ENCODE measurements at places on chromosomes 7 and 10.

GRCh38 chr10:79066411-79067240, 2.1 kb upstream of the ZMIZ1 start:
- peak overlapping the region; percentile 99 for H3K27ac ChIP-seq
- H3K4me3 ChIP-seq, result peak overlapping the region; percentile 96
- H3K27me3 ChIP-seq, result no peaks in the 10 kb centered on the region
- H3K36me3 ChIP-seq, result no peaks in the 10 kb centered on the region

DNA sequence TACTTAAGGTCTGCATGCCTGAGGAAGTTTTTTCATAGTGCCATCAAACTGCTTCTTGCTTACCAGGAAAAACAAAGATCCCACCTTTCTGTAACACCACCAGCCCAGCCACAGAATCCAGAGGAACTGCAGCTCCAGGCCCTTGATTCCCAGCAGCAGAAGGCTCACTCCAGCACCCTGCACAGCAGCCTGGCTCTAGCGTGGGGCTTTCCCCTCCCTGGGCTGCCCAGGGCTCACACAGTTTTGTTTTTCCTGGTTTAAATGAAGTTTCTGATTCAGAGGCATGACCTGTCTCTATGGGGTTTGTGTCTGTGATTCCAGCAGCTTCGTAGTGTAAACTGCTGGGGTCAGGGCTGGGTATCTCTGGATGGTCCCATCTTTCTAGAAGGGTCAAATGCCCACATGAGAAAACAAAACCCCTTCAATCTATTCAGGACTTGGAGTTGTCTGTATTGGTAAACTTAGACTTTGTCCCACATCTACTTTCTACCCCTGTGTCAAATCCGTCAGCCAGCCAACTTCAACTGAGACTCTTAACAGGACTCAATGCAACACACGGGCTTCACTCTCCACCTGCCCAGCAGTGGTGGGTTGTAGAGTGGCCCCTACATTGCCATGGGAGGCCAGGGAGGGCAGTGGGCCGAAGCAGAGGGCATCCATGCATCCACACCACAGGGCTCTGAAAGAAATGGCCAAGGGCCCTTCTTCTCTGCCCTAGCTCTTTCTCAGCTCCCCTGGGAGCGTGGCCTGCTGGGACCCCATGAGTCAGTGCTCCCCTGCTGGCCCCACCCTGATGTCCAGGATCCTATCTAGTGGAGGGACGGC, 73.6 kb downstream of the ATXN7L1 start:
- H3K4me1 ChIP-seq, result peaks cover 72% of the 10 kb centered on the region
- H3K36me3 ChIP-seq, result no peaks in the 10 kb centered on the region
- no peak for DNase-seq

GRCh38 chr7:99473315-99473596, 566 bp downstream of the ZNF789 start:
- no peak for DNase-seq
- H3K27ac ChIP-seq, result peak overlapping the region; percentile 93
- H3K4me1 ChIP-seq, result peaks cover 55% of the 10 kb centered on the region
- peak overlapping the region; percentile 98 for H3K4me3 ChIP-seq
- no peaks in the 10 kb centered on the region for H3K27me3 ChIP-seq

DNA sequence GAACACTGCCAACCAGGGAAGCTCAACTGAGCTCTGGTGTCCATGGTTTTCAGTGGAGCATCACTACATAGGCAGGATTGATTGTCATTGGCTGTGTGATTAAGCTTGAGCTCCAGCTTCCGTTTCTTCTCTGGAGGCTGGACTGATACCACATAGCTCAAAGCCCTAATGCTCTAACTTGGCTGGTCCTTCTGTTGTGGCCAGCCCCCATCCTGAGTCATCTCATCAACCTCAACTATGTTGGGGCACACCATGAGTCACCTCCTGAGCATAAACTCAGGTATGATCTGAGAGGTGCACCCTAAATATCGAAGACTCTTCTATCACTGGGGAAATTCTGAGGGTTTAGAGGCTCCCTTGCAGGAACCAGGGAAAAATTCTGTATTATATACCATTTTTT, 114.5 kb upstream of the INHBA start:
- H3K4me1 ChIP-seq, result no peaks in the 10 kb centered on the region
- no peak for DNase-seq
- no peak overlapping the region for H3K27ac ChIP-seq
- no peak overlapping the region for H3K4me3 ChIP-seq
- no peaks in the 10 kb centered on the region for H3K27me3 ChIP-seq

GRCh38 chr7:80940539-80941207, 21.8 kb upstream of the SEMA3C start:
- peaks cover 27% of the 10 kb centered on the region for H3K4me1 ChIP-seq
- H3K4me3 ChIP-seq, result no peak overlapping the region
- DNase-seq, result no peak
- no peaks in the 10 kb centered on the region for H3K27me3 ChIP-seq
- no peaks in the 10 kb centered on the region for H3K36me3 ChIP-seq

GRCh38 chr7:103967401-103967800, 22.1 kb downstream of the RELN start:
- H3K36me3 ChIP-seq, result no peaks in the 10 kb centered on the region
- H3K27me3 ChIP-seq, result no peaks in the 10 kb centered on the region
- H3K27ac ChIP-seq, result no peak overlapping the region

GRCh38 chr10:45407542-45407941, 33.5 kb downstream of the ALOX5 start:
- H3K36me3 ChIP-seq, result no peaks in the 10 kb centered on the region
- no peaks in the 10 kb centered on the region for H3K27me3 ChIP-seq
- H3K4me3 ChIP-seq, result no peak overlapping the region
- H3K27ac ChIP-seq, result no peak overlapping the region
- no peak for DNase-seq
- no peaks in the 10 kb centered on the region for H3K4me1 ChIP-seq

DNA sequence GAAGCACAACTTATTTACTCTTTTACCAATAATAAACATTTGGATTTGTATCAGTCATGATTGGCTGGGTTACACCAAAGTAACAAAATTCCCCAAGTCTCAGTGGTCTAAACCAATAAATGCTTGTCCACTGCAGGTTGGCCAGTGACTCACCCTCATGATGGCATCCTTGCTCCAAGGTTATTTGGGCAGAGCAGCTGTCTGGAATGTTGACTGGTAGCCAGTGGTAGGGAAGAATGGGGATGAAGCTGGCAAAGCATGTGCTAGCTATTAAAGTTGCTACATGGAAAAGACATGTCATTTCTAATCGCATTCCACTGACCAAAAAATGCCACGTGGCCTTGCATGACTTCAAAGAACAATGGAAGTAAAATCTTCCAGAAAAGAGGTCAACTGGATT, 1168.7 kb upstream of the CELF2 start:
- H3K4me1 ChIP-seq, result no peaks in the 10 kb centered on the region
- H3K27me3 ChIP-seq, result no peaks in the 10 kb centered on the region
- no peak overlapping the region for H3K27ac ChIP-seq

DNA sequence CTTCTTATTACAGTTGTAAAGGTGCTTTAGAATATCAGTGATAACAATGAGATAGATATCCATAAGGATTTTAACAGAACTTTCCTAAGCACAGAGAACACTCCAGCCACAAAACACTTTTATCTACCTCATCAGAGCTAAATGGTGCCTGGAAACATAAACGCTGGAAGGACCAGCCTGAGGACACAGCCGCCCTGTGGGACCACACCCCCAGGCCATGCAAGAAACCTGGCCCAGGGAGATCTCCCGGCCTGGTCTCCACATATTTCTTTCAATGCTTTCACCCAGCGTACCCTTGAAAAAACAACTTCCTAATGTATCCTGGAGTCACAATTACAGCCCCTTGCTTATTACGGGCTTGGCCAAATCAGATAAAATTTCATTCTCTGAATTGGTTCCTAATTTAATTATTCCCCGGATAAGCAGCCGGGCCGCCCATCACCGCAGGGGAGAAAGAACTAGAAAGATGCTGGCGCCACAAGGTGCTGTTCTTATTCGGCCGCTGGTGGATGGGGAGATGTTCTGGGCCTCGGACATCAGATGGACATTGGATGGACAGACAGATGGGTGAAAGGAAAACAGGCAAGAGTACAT, 11.8 kb downstream of the CHST15 start:
- no peak for DNase-seq
- no peaks in the 10 kb centered on the region for H3K27me3 ChIP-seq
- H3K4me1 ChIP-seq, result peaks cover 83% of the 10 kb centered on the region
- H3K4me3 ChIP-seq, result no peak overlapping the region
- H3K27ac ChIP-seq, result no peak overlapping the region

DNA sequence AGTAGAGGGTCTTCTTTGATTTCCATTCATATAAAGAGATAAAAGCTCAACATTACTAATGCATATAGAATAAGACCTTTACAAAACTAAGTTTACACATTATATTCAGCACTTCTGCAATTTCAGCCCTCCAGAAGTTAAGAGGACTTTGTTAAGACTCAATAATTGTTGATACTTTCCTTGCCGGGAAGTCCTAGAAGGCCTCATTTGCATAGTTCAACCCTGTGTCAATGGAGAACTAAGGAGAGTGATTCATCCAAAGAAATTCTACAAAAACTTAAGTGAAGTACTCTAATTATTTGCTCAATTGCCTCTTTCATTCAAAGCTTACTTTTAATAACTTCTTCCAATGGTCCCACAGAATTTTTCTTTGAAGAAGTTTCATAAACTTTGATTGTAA, 1060.3 kb upstream of the CELF2 start:
- H3K27ac ChIP-seq, result no peak overlapping the region
- no peaks in the 10 kb centered on the region for H3K4me1 ChIP-seq
- H3K4me3 ChIP-seq, result no peak overlapping the region
- no peak for DNase-seq

Data from esophagus squamous epithelium (tissue), 5 donors.